ENCODE measurements at places on chromosomes 6 and 20.

DNA sequence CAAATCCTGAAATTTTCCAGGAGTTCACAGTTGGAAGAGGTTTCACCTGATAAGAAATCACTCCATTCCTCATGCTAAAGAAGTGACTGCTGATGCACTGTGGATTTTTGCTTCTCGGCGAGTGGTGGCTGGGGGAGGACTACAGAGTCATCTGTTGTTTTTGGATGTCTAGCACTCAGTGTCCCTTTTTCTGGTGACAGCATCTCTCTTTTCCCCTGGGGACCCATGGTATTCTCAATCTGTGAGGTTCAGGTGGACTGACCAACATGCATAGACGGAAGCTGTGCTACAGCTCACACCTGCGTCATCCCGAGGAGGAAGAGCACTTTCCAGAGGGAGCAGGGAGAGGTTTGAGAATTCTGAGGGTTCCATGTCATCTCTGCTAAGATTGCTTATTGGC, 42.7 kb upstream of the ZNF831 start:
- no peak for DNase-seq

- no peak for DNase-seq
Observed at GRCh38 chr6:67345946-67346345, 1289.1 kb upstream of the ADGRB3 start.

GRCh38 chr6:44494011-44494501, 106.5 kb downstream of the CDC5L start:
- DNase-seq, result no peak

DNA sequence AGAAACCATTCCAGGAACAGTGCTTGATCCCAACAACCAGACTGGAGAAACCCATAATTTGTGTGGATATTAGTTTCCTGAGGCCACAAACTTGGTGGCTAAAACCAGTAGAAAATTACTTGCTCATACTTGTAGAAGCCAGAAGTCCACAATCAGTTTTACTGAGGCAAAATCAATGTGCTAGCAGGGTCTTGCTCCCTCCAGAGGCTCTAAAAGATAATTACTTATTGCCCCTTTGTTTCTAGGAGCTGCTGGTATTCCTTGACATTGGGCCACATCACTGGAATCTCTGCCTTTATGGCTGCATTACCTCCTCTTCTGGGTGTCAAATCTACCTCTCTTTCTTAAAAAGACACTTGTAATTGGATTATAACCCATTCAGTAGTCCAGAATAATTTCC, 142.2 kb upstream of the SAMD5 start:
- DNase-seq, result no peak

DNA sequence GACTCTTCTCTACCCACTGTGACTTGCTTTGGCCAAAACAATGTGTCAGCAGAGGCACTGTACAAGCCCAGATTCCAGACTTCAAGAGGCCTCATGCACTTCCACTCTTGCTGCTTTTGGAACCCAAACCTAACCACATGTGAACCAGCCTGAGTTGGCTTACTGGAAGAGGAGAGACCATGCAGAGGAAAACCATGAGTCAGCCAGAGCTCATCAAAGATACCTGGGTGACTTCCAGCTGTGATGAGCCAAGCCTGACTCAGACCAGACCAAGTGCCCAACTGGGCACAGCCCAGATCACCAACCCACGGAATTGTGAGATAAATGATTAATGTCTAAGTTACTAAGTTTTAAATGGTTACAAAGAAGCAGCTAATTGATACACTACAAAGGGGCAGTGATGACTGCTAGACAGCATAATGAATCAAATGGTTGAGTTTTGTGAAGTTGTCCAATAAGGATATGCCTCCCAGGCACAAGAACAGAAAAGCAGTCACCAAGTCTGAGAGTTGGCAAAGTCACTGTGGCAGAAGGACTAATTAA, 16.2 kb upstream of the BEND6 start:
- DNase-seq, result no peak

DNA sequence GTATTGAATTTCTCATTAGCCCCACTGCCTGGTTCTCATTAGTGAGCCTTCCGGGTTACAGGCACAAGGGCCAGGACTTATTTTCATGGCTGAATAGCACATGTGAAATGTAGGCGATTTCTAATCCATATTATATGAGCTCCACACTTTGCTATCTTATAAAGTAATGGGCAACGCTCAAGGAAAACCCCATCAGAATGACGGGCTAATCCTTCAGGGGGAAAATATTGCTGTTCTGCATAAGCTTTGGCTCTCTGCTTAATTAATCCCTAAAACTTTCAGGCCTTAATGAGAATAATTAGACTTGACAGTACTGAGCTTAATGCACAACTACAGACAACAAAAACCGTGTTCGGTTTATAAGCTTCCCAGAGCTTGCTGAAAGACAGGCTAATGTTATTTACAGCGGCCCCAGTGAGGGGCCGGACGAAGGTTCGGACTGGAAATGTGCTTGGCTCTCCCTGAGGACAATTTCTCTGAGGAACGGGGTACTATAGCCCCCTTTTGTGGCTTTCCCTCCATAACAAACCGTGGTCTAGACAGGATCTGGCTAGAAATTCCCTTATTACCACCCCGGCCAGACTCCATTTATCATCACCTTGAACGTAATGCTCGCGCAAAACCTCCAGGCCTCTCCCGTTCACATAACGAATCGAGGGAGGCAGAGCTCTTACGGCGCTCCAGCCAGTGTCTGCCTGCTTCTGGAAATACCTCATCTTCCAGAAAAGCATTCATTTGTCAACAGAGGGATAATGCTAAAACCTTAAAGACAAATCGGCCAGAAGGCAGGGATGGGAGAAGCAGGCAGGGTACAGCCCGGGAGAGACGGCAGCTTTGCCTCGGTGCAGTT, 164.5 kb downstream of the CD83 start:
- DNase-seq, result no peak

- DNase-seq, result no peak
Observed at GRCh38 chr6:137341681-137342195, 122.6 kb upstream of the IFNGR1 start.

GRCh38 chr6:19999319-20000191, 162.4 kb downstream of the ID4 start:
- no peak for DNase-seq

DNA sequence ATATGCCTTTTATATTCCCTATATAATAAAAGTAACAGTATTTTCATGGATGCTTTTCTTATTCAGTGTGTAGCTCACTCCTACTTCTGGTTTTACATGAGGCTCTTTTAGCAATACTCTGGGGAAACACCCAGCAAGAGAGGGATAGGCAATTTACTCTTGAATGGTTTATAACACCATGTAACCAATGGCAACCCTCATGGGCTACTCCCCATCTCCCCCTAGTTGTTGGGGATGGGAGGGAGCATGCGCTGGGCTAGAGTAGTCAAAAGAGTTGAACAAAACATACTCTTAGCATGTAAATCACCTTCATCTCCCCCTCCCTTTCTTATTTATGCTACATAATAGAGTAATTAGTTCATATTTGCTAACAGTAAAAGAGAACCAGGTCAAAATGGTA, 140.1 kb upstream of the LRFN2 start:
- DNase-seq, result no peak

GRCh38 chr6:36893976-36894932, 8.5 kb downstream of the C6orf89 start:
- no peak for DNase-seq
